Amygdala (tissue), 56 donors: ENCODE measurements at places on chromosomes 6 and 20.

GRCh38 chr6:128519132-128519930, 1.1 kb downstream of the PTPRK start:
- DNase-seq = peak; percentile 71

DNA sequence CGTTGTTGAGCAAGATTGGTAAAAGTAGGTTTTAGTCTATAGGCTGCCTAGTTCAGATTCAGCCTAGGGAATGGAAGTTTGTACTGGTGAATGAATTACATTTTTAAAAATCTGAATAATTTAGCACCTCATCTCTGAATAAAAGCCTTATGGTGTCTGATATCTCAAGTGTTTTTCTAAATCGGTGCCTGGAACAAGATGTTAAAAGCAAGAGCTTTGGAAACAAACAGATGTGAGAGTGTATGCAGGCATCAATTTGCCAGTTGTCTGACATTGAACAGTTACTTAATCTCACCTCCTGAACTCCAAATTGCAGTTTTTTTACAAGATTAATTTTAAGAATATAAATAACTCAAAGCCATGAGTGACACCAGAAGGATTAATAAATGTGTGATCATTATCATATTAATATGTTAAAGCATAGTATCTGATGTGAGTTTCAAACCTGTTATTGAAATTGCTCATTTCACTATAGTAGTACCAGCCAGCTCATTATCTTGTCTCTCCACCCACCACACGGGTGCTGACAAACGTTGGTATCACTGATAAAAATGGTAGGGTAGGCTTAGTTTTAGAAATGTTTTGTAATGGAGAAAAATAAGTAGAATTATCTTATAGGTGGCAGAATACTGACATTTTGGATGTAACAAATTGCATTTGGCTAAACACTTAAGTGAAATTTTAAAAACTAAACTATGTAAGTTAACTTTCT, 157.3 kb downstream of the FAM83B start:
- DNase-seq = no peak

DNA sequence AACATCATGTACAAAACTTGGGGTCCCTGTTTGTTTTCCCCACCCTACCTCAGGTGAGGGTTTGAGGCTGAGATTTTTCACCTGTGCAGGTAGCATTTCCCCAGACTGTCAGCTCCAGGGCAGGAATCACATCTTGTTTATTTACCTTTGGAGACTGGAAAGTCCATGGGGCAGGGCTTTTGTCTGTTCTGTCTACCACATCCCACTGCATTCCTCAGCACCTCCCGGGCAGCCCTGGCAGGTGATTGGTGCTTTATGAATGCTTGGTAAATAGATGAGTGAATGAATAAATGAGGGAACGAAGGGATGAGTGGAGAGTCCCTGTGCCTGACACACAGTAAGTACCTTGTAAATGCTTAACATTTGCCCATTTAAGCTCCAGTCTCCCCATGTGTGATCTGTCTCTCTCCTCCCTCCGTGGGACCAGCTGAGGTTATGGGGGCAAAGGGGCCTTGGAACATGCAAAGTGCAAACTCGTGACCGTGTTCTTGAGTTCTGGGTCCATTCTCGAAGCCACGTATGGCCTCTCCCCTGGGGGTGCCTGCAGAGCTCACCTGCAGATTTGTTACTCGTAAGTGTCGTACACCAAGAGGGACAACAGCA, 69.7 kb upstream of the PMEPA1 start:
- no peak for DNase-seq

GRCh38 chr6:120938164-120938875, 396.0 kb downstream of the TBC1D32 start:
- no peak for DNase-seq

DNA sequence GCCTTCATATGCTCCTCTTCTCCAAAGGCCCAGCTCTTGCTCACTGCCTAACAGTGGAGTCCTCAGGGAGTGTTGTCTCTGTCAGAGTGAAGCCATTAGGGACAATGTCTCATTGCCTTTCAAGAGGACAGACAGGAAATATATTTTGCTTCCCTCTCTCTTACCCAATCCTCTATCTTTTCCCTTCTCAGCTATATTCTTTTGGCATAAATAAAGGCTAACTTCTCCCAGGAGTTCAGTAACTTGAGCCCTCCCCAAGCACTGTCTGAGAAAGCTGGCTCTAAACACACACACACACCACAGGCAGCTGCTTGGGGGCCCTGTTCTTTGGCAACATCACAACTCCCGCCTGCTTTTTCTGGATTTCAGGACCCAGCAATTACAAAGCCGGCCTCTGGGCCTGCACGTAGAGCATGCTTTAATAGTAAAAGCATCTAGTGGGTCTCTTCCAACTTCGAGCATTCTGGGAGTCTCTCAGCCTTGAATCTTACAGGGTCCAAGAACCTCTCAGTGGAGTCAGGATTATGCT, 34.7 kb upstream of the LAMA4 start:
- DNase-seq = no peak

DNA sequence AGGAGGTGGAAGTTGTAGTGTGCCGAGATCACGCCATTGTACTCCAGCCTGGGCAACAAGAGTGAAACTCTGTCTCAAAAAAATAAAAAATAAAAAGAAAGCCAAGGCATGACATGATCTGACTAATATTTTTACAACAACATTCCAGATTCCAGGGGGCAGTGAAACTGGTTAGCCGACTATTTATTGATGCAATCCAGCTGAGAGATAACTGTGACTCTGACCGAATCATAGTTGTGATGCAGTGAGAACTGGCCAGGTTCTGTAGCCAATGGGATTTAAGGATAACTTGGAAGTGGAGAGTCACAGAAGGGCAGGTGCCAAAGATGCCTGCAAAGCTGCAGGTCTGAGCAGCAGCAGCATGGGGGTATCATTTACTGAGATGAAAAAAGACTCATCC, 82.9 kb upstream of the TSHZ2 start:
- DNase-seq = no peak

- DNase-seq = no peak
Observed at GRCh38 chr6:89051676-89052075, 28.9 kb upstream of the PNRC1 start.

- no peak for DNase-seq
Observed at GRCh38 chr20:3826420-3826819, 6.1 kb downstream of the AP5S1 start.

GRCh38 chr6:149026530-149026942, 279.7 kb downstream of the UST start:
- DNase-seq = no peak

DNA sequence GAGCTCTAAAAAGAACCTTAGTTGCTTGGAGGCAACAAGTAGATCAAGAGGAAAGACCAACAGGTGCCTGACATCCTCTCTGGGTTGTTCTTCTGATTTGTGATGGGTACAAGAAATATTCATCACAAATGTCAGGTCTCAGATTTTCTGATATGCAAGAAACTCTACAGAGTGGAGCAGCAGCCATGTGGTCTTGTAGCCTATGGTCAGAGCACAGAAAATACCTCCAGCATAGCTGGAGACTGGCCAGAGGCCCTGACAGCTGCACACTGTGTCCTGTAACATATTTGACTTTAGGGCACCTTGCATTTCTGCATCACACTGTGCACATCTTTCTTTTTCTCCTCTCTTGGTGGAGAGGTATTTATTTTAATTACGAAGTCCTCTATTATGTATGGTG, 116.3 kb downstream of the GMPR start:
- DNase-seq = no peak

GRCh38 chr20:49766979-49767521, 45.6 kb upstream of the SLC9A8 start:
- DNase-seq = no peak

DNA sequence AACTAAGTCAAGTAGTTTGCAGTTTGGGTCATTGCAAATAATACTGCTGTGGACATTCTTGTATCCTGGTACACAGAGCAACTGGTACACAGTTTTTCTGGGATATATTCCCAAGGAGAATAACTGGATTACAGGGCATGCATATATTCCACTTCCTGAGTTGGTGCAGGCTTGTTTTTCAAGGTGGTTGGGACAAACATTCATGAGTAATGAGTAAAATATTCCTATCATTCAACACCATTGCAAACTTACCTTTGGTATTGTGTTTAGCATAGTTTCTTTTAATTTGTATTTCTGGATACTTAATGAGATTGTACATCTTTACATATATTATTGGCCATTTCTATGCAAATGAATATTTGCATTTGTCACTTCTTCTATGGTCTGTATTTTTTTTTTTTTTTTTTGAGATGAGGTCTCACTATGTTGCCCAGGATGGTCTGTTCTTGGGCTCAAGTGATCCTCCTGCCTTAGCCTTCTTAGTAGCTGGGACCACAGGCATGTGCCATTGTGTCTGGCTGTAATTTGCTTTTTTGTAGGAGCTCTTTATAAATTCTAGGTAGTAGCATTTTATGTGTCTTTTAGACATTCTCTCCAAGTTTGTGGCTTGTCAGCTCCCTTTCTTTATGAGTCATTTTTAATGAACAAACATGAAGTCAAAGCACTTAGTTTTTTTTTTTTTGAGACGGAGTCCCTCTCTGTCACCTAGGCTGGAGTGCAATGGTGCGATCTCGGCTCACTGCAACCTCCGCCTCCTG, 158.7 kb downstream of the SOX4 start:
- DNase-seq = no peak

DNA sequence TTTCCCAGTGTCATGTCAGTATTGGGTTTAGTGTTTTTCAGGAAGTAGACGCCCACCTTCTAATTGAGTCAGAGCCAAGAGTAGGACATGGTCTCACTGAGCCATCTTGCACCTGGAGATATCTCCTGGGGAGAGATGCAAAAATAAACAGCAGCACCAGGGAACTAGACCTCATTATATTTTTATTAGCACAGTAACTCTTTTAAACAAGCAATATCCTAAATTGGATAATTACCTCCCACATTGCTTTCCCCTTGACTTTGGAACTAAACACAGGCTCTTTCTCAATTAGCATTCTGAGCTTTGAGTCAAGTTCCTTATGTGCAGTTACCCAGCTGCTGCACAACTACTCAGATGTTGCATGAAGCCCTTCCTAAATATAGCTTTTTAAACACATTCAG, 175.4 kb downstream of the IBTK start:
- DNase-seq = no peak
